IPS-NIHi11 (cell line): ENCODE measurements at places on chromosomes 1 and 21.

- DNase-seq, result no peak
These were observed 512.2 kb downstream of the NEGR1 start for GRCh38 chr1:71770121-71770520.

GRCh38 chr1:27489501-27489972, 430 bp downstream of the WASF2 start:
- no peak for DNase-seq

- no peak for DNase-seq
These were observed 12.8 kb upstream of the PHC2 start for GRCh38 chr1:33443705-33444180.

GRCh38 chr1:184065559-184065958, 14.0 kb downstream of the TSEN15 start:
- no peak for DNase-seq

- no peak for DNase-seq
These were observed 28.8 kb upstream of the SYDE2 start for GRCh38 chr1:85229574-85230097.

GRCh38 chr1:229434641-229435051, 752 bp upstream of the ACTA1 start:
- DNase-seq, result peak; percentile 65

DNA sequence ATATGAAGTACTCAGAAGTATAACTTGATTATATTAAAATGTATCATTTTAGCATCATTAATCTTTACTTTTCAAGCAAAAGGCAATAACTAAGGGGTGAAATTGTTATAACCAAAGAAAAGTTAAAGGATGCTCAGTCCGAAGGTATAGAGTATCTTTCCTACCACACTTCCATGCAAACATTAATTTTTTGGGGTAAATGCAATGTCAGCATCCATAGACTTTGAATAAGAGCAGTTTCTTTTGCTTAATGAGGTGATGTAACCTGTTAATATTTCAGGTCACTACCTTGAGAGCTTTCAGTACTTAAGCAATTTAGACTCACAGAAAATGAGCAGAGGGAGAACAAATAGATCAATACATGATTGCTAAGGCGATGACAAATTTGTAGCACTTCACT, 1093.5 kb downstream of the PLA2G4A start:
- no peak for DNase-seq

GRCh38 chr1:118102445-118102844, 82.6 kb downstream of the SPAG17 start:
- no peak for DNase-seq

GRCh38 chr1:218705911-218706893, 361.1 kb downstream of the TGFB2 start:
- DNase-seq, result no peak

- no peak for DNase-seq
These were observed 108.2 kb downstream of the LTN1 start for GRCh38 chr21:28884481-28884880.

- DNase-seq, result no peak
These were observed 34.0 kb upstream of the LEPR start for GRCh38 chr1:65386439-65386838.

- no peak for DNase-seq
These were observed 3.7 kb upstream of the RHEX start for GRCh38 chr1:206049293-206049692.

- no peak for DNase-seq
These were observed 55.8 kb downstream of the FBXO2 start for GRCh38 chr1:11598461-11598860.

GRCh38 chr1:242093116-242093515, 94.2 kb upstream of the MAP1LC3C start:
- DNase-seq, result no peak

DNA sequence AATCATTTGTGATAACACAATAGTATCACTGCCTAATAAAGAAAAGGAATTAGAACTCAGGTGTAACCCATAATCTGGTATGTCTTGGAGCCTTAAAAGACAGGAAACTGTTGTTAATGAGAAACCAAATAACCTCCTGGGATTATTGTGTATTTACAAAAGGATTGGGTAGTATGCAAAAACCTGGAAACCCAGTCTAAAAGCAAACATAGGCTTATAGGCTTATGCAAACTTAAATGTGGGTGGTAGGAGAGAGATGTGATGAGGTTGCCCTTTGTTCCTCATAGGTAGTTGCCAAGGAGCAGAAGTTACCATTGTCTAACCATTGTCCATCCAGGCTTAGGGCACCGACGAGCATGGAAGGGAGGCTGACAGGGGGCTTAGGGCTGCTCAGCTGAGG, 165.8 kb downstream of the AK5 start:
- no peak for DNase-seq

DNA sequence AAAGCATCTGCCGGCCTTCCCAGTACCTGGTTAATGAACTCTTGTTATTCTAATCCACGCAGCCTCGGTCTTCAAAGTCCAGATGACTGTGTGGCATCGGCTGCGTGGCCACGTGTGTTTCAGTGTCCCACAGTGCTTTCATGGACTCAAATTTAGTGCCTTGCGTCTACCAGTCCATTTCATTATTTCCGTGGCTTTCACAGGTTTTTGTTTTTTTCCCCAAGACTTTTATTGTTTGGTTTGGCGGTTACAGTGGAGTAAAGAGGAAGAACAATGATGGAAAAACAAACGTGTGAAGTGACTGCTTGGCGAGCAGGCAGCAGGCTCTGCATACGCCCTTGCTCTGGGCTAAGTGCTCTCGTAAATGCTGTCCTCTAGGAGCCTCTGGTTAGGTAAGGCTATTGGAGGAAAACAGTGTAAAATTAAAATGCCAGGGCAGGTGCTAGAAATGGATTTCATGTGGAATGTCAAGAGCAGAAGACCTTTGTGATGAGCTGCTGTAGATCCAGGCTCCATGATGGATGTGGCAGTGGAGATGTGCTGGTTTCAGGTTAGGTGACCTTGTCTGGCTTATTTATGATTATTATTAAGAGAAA, 536.3 kb downstream of the KIF26B start:
- no peak for DNase-seq

GRCh38 chr1:156126630-156127534, 12.4 kb downstream of the LMNA start:
- DNase-seq, result no peak

DNA sequence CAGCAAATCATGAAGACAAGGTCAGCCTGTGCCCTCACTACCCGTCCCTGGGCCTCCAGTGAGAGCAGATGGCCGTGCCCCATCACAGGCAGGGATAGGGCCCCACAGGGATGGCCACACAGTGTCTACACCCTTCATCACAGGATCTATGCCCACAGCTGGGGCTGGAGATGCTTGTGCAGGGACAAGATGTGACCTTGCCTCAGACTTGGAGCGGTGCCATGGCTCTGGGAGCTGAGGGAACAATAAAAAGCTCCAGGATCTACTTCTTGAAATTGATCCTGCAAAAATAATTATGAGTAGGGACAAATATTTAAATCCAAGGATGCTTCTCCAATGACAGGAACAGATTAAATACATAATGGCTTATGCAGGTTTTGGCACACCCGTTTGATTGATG, 25.4 kb upstream of the TCEA3 start:
- no peak for DNase-seq

DNA sequence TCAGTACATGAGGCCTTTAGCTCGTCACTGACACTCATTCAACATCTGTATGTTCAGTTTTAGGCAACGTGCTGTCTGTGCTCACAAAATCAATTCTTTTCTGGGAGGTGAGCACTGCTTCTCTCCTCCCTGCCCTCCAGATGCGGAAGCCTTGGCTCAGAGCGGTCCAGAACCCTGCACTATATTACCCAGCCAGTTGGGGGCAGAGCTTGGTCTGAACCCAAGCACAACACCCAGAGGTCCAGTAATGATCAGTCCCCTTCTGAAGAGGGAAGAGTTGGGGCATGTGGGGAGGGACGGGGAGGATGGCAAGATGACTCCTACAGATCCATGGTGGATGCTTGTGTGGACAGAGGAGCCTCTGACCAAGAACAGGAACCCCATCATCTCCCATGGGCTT, 5.6 kb upstream of the DSCAM start:
- no peak for DNase-seq

DNA sequence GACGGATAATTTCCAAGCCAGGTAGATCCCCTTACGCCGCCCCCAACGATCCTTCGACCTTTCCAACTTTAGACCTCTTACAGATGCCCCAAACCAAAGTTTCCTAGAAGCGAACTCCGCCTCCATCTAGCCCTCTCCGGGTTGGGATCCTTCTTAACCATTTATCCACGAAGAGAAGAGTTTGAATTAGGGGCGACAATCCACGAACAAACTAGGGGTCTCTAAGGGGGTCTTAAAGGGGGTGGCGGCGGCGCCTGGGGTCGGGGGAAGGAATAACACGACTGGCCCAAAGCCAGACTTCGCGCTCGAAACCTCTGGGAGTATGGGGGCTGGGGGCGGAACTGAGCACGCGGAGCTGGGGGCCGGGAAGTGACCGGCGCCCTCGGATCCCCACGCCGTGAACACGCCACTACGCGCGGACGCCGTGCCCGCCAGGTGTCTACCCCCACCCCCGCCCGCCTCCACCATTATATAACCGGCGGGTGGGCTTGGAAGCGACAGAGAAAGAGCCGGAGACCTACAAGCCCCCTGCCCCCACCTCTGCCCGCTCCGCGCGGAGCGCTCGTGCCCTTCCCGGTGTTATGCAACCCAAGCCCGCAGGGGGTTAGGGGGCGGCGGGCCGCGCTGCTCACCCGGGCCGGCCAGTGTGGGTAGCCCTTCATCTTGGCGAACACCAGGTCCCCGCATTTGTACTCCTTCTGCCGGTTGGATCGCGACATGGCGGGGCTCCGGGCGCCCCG, 594 bp downstream of the HDGF start:
- DNase-seq, result peak; percentile 50

DNA sequence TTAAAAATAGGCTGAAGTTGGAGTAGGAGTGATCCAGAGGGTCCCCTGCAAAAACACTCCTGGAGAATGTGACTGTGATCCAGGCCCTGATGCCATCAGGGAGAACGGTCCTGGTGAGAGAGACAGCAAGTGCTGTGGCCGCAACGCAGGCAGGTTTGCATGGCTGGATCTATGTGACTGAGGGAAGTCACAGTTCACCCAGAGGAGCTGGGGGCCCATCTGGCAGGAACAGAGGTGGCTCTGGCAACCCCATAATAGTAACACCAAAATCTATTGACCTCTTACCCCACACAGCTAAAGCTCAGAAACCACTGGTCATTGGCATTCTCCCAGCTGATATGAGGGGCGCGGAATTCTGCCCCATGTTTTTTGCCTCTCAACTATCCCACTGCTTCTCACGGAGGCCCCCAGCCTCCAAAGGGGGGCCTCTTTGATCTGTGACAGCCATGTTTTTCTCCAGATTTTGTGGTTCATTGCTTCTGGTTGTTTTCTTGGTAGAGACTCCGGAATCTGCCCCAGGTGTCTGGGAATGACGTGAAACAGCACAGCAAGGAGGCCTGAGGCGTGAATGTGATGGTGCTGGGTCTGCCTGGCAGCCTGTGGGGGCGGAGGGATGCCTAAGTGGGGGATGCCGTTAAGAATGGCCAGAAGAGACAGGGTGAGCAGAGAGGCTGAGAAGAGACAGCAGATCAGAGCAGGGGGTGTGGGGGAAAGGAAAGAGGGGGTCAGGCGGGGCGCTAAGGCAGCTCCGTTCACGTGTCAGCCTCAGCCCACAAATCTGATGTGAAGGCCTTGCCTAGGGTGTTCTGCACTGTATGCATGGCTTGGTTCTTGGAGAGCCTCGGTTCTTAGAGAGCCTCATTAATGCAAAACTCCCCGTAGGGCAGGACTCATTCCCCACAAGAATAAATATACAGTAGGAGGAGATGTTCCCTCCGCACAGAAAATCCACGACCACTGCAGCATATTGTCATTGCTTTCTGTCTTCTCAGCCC, 23.5 kb downstream of the CASP9 start:
- DNase-seq, result no peak

GRCh38 chr1:201895120-201895665, 6.5 kb downstream of the SHISA4 start:
- no peak for DNase-seq

- DNase-seq, result no peak
These were observed 5.3 kb upstream of the SDE2 start for GRCh38 chr1:226004396-226004795.

DNA sequence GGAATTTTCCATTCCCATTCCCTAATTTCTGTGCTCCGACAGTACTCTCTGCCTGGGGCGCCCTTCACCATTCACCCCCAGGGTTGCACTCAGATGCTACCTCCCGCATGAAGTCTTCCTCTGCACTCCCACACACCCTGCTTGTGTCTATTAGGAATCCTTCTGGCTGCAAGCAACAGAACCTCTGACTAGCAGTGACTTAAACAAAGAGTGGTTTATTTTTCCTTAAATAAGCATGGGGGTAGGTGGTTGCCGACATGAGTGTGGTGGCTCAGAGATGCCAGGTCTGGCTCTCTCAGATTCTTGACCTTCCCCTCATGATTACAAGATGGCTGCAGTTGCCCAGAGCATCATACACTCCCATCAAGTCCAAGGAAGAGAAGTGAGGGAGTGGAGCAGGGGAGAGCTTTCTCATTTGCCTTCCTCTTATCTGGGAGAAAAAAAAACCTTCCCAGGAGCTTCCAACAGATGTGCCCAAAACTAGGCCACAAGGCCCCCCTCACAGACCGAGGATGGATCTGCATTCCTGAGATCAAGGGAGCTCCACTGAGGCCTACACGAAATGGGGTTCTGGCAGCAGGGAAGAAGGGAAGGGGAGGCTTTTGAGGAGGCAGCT, 49.6 kb upstream of the LBR start:
- DNase-seq, result no peak

GRCh38 chr1:7869136-7869920, 16.5 kb upstream of the UTS2 start:
- DNase-seq, result no peak

DNA sequence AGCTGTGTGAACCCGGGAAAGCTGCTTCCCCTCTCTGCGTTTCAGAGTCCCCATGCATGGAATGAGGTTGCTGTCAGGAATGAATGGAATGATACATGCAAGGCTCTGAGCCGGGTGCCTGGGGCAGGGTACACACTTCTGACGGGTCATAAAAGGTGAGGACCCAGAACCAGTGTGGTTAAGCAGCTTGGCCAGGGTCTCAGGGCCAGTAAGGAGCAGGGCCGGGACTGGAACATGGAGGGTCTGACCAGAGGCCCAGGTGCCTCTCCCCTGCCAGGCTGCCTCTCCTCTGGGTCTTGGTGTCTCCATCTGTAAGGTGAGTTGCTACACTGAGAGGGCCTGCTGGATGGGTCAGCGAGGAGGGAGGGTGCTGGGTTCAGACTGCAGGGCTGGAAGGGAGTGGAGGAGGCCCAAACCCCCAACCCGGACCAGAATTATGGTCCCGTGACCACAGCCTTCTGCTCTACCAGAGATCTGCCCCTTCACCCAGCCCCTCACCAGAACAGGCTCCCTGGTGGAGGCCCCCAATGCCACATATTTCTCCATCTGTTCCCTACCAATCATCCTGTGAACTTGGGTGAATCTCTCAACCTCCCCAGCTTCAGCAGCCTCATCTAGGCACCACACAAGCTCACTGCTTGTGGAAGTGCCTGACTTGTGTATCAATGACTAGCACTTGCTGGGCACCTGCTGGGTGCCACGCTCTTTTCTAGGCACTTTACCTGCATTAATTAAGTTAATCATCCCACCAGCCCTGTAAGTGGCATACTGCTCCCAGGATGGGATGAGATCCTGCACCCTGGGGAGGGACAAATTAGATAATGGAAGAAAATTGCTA, 16.2 kb upstream of the LRP8 start:
- peak; percentile 17 for DNase-seq
